Stimulated activated effector memory CD8-positive, alpha-beta T cell treated with anti-CD3 and anti-CD28 coated beads, Interleukin-12 subunit alpha, Interleukin-12 subunit beta, amount 100 ng/mL, for 72 hours (primary cell): ENCODE measurements at places on chromosomes 3 and 15.

GRCh38 chr3:167671878-167672427 lies 18.2 kb upstream of the WDR49 start:
- no peak for DNase-seq

DNA sequence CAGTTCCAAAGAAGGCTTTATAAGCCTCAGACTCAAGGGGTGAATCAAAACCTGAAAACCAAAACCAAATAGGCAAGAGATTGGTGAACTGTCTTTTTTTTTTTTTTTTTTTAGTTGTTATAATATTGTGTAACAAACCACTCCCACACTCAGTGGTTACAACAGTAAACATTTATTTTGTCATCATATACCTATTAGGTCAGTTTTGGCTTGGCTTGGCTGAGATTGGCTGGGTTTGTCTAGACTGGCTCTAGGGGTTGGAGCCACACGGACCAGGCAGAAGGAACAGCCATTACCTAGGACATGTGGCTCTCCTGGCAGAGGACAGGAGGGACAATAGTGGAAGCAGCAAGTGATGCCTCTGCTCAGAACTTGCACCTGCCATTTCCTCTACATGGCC lies 26.4 kb upstream of the RYR3 start:
- no peak for DNase-seq

DNA sequence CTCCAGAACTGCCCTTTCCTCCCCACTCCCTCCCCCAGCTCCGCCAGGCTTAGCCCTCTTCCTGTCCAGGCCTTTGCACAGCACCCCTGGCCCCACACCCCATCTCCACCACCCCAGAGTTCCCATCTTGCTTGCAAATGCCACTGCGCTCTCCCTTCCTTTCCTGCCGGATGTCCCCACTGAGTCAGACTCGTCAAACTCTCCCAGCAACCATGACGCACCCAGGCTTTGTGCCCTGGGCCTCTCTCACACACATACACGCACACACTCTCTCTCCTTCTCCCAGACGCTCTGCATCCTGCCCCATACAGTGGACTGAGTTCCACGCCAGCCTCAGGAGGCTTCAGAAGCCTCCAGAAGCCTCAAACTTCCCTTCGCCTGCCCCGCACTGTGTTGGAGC lies 2.8 kb upstream of the CCDC9B start:
- DNase-seq: no peak

GRCh38 chr15:39834256-39834655 lies 51.6 kb upstream of the FSIP1 start:
- DNase-seq: no peak

- DNase-seq: no peak
Measured at GRCh38 chr3:65583188-65583587, 455.5 kb downstream of the MAGI1 start.

GRCh38 chr15:77510066-77511057 lies 89.7 kb downstream of the HMG20A start:
- no peak for DNase-seq

DNA sequence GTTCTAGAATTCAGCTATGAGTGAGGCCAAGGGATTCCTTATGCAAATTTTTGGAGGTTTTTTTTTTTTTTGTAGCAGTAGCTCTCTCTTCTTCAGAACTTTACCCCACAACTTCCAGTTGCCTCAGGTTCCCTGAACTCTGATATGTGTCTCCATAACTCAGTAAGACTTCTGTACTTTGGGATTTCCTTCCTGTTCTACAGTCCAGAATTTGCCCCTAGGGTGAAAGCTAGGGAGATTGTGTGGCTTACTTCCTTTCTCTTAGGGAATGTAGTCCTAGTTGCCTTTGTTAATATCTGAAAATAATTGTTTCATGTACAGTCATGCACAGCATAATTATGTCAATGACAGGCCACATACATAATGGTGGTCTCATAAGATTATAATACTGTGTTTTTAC lies 30.8 kb downstream of the LRRC28 start:
- DNase-seq: no peak
